Iris pigment epithelial cell (primary cell): ENCODE measurements at places on chromosomes 6 and 20.
A peak's percentile ranks its signal among the peaks of the same experiment; 100 is the strongest.

- DNase-seq, result no peak
These were observed 222.4 kb downstream of the DLL1 start for GRCh38 chr6:170068496-170068895.

DNA sequence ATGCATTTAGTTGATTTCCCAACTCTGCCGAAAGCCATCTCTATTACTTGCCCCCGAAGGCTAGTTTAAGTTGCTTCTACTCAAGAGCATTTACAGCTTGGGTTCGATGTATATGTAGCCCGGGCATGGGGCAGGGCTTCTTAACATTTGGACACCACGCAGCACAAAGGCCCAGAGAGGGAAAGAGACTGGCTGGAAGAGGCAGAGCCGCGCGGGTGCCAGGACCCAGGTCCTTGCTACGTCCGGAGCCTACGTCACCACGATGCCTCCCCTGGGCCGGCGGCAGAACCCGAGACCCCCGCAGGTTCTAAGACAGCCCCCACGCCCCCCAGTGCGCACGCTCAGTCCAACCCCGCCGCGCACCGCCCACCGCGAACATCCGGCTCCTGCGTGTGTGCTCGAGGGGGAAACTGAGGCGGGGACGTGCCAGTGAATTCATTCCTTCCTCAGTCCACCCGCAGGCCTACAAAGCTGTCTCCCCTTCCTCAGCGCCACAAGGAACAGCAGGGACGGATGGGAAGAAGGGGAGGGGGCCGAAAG, 367 bp upstream of the PCIF1 start:
- DNase-seq, result peak; percentile 38

DNA sequence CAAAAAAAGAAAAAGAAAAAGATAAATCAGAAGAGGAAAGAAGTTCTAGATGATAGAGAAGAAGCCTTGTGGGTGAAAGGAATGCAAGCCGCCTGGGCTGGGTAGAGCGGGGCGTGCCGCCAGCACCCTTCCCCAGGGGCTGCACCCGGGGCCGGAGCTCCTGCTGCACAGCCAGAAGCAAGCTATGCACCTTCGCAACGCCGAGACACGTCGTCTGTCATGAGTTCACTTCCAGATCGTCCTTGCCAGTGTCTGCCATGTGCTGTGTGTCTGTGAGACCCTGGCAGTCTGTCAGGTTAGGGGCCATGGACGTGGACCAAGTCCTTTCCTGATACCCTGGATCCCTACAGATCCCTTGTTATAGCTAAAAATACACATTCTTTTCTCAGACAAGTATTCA, 25.5 kb upstream of the ADRM1 start:
- no peak for DNase-seq

DNA sequence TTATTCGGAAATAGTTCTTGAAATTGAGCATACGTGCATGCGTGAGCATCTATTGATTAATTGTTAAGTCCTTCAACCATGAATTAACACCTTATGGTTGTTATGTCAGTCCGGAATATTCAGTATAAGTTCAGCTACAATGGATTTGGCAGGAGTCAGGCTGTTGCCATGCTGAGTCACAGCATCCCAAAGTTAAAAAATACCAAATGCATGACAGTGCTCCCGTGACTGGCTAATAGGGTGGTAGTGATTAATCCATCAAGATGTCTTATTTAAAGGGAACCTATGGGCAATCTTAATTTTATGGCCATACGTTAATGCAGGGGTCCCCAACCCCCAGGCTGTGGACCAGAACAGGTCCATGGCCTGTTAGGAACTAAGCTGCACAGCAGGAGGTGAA, 10.5 kb downstream of the RAE1 start:
- peak; percentile 79 for DNase-seq

- no peak for DNase-seq
These were observed 2.0 kb downstream of the NEDD9 start for GRCh38 chr6:11230158-11231107.

DNA sequence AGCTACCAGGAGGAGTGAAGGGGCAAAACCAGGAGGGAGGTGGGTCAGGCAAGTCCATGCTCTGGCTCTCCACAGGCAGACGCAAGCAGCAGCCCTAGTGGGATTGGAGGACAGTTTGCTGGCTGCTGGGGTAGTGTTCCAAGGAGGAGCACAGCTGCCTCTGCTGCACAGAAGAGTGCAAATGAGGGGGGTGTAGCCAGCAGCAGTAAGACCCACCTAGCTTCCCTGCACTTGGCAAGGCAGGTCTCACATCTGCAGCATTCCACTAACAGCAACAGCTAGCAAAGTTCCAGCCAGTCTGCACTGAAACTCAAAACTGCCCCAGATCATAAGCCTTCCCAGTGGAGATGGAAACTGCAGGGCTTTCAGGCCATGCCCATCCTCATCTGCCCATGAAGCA, 405.0 kb downstream of the UTRN start:
- DNase-seq, result no peak

DNA sequence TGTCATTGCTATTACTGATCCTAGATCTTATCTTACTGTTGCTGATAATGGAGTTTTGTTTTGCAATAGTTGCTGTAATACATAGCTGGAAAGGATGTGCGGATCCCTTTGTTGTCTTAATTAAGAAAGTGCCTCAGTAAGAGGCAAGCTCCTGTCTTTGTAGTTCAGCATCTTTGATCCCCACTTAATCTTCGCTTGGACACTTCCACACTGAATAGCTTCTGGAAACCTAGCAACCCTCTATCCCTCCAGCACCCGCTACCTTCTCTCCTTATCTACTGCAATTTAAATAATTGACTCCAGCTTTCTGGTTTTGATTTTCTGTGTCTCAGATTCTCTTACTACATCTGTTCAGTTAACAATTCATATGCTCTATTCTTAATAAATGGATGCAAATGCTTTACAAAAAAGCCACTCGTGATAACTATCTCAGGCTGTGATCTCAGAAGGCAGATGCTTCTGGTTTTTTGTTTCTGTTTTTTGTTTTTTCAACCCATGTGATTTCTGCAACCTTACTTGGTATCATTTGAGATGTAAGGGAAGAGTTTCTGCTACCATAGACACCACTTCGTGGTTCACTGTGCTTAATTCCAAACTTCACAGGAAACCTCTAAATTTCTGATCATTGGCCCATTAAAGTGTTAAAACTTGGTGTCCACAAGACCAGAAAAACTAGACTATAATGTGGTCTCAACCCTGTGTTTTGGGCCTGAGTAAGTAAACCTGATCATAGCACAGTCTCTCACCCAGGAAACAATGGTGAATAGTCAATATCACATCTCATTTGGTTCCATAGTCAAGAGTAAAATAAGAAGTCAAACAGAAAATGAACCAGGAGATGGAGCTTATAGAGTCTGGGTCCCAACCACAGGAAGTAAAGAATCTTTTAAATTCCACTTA, 352.1 kb upstream of the SOX4 start:
- no peak for DNase-seq

- DNase-seq, result no peak
These were observed 379.9 kb downstream of the CD109 start for GRCh38 chr6:74075896-74076295.

GRCh38 chr6:2531426-2532215, 219.1 kb downstream of the MYLK4 start:
- DNase-seq, result peak; percentile 96

- no peak for DNase-seq
These were observed 32.3 kb downstream of the GMDS start for GRCh38 chr6:2213086-2213485.

DNA sequence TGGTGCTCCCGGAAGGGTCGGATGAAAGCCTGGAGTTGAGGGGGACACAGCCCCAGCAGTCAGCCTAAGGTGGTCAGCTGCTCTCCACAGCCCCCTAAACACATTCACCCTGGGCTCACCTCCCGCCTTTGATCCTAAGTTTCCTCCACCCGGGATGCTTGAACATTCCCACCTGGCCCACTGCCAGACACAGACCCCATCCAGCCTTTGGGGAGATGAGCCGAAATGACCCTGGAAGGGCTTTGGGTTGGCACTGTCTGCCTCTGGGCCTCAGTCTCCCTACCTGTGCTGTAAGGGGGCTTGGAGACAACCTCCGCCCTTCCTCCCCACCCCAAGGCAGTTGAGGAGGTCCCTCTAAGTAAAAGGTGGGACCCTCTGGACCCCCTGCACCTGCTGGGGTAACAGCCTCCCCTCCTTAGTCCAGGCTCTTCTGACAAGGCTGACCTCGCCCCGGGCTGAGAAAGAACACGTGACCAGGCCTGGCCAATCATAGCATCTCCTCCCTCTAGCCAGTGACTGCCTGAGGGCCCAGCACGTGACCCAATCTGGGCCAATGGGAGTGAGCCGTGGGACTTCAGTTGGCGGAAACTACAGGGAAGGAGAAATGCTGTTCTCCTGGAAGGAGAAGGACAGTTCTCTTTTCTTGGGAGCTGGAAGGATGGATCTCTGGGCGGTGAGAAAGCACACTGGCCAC, 16.9 kb upstream of the UBE2V1 start:
- DNase-seq, result no peak

DNA sequence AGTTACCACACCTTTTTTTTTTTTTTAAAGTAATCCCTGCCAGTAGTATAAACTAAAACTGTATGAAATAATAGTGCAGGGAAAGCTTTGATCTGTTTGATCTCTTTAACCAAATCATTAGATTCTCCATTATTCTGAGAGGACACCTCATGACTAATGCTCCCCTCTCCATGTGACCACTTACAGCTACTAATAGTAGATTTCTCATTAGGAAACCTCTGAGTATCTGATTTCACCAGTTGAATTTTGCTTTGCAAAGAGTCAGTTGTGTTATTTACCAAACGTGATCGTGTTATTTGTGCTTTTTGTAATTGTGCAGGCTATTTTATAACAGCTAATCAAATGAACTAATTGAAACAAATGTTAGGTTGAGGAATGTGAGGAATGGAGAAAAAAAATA, 12.5 kb downstream of the CASP8AP2 start:
- DNase-seq, result peak; percentile 43

GRCh38 chr20:10649797-10650160, 24.0 kb downstream of the JAG1 start:
- peak; percentile 76 for DNase-seq

DNA sequence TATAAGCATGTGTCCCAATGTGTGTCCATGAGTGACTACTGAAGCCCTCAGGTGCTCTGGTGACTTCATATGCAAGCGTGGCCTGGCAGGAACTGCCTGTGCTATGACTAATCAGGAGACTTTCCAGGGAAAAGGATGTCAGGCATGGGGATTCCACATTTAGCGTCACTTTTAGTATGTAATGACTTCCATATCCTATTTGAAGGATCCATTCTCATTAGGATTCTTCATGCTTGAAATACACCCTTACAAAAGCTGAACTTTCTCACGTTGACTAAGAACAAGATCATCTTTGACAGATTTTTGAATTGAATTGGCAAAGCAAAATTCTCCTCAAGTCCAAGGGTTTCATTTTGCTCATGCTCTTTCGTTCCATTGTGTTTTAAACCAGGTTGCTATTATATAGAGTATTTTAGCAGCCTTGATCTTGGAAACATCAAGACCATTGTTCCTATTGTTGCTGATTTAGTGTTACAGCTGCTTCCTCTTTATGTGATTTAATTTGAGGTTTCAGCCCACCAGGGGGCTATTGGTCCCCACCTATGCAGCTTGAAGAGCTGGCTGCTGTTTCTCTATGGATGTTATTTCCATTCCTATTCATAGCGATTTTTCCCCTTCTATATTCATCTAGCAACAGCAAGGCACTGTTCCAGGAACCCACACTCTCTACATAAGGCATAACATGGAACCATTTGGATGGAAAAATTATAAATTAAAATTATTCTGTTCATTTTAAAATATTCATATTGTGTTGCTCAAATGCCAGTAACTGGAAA, 418.6 kb downstream of the CDKAL1 start:
- DNase-seq, result peak; percentile 75

DNA sequence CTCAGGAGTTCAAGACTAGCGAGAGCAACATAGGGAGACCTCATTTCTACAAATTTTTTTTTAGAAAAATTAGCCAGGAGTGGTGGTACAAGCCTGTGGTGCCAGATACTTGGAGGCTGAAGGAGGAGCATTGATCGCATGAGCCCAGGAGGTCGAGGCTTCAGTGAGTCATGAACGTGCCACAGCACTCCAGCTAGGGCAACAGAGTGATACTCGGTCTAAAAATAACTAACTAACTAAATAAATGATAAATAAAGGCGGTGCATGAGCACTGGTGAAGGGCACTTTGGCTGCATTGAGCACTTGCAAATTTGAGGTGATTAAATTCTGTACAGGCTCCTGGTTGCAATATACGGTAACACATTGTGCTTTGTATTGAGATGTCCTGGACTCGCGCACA, 13.5 kb downstream of the HLA-A start:
- no peak for DNase-seq

DNA sequence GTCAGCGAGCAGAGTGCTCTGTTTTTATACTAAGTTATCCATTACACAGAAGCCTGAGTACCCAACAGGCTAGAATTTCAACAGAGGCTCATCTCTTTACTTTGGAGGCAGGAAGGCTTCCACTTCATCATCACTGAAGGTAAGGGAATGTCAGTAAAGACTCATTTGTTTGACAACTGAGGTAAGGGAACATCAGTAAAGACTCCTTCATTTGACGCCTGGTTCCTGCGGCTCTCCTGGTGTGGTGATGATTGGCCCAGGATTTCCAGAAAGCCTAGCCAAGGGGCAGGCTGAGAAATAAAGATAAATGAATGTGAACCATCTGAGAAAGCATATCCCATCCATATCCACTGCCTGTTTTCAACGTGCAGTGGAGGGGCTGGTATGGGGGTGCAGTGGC, 244.6 kb upstream of the ECI2 start:
- DNase-seq, result no peak

GRCh38 chr6:124924333-124924759, 37.9 kb upstream of the RNF217 start:
- DNase-seq, result peak; percentile 2

GRCh38 chr20:60695226-60696000, 556.6 kb upstream of the CDH4 start:
- DNase-seq, result peak; percentile 71

DNA sequence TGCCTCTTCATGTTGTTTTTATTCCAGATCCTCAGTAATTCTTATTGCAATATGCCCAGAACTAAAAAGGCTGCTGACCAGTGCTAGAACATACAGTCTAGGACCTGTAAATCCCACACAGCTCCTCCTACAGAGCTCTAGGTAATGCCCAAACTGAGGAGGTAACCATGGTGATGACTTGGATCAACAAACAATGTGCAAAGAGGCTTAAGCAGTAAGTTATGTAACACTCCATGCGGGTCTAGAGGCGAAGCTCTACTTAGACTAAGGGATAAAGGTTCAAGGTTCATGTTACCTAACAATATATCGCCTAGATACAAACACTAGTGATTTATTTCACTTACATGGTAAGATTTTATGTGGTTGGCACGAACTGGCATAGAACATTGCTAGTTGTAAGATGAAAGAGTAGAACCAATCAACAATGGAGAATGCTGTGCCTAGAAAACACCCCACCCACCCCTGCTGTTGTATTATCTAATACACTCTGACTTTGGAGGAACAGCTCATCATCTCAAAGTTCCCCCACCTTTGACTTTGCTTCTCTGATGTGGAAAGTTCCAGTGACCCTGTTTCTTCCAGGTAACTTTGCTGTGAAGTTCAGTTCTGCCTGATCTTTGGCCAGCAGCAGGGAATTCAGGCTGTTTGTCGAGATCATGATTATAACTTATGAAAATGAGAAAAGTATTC, 242.4 kb downstream of the ALDH8A1 start:
- DNase-seq, result peak; percentile 87

GRCh38 chr6:33091957-33092356, 16.2 kb downstream of the HLA-DPB1 start:
- no peak for DNase-seq
